Left forelimb (tissue), 1 donor: ENCODE measurements at places on chromosomes 7 and 10.

DNA sequence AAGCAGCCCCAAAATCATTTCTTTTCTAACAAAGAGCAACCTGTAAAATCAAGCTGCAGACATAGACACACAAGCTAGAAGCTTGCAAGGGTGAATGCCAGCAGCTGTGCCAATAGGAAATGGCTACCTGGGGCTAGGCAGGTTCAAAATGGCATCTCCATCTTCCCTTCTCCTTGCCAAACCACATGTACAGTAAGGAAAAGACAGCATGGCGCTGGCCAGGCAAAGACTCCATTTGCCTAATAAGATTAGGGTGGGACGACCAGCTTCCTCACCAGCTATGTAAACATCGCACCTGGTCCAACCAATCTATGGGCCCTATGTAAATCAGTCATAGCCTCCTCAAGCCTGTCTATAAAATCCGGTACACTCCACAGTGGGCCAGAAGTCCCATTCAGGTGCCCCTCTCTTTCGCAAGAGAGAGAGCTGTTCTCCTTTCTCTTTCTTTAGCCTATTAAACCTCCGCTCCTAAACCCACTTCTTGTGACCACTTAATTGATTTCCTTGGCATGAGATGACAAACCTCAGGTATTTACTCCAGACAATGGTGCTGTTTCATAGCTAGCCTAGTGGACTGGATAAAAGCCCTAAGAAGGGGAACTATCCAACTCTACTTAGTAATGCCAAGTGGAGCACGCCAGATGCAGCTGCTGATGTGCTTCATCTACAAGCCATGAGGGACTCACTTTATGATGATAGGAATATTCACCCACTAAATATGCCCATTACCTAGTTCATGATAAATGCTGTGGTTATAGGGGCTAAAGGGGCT, 44.1 kb downstream of the HTR7 start:
- DNase-seq: no peak

GRCh38 chr10:351770-352334, 216.6 kb downstream of the ZMYND11 start:
- no peak for DNase-seq

DNA sequence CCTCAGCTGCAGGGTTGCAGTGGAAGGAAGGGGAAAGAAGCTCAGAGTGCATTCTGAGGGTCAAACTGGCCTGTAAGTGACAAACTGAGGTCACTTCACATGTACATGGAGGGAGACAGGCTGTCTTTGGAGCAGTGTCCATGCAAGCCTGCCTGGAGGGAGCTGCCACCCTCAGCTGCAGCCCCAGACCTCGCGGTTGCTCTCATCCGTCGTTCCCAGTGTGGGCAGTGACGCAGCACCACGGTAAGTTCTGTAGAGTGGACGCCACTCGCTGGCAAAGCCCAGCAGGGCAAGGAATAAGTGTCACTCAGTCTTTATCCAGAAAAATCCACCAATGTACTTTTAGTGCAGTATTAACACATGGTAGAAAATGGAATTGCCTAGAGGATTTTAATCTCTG, 225.7 kb downstream of the MGMT start:
- no peak for DNase-seq

GRCh38 chr7:30114536-30115238, 20.1 kb upstream of the MTURN start:
- DNase-seq: no peak

- DNase-seq: no peak
Measured at GRCh38 chr7:96855691-96856090, 146.0 kb upstream of the SEM1 start.

DNA sequence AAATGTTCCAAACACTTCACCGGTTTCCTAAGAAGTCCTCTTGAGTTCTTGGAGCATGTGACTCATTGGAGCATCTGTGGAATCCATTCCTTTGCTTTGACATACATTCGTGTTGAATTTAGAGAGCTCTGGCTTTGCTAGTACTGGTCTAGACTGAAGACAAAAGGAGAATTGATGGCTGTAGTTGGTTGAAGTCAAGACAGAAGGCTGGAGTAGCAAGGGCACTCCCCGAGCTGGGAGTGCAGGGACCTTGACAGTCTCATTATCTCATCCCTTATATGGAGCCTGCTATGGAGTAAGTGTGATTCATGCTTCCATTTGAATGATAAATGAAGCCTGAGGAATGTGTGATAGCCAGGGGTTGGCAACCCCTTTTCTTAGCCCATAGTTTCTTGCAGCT, 1249.1 kb downstream of the TYW1 start:
- no peak for DNase-seq
